Activated T-cell treated with anti-CD3 and anti-CD28 coated beads, Interleukin-2, amount 50 U/mL, for 4 hours (primary cell): ENCODE measurements at places on chromosomes 16 and 17.

- DNase-seq = no peak
These were observed 16.2 kb upstream of the CPHXL start for GRCh38 chr16:75742424-75743047.

- no peak for DNase-seq
These were observed 55.4 kb downstream of the CYB5B start for GRCh38 chr16:69479775-69480174.

GRCh38 chr16:26413780-26414179, 652.9 kb upstream of the C16orf82 start:
- no peak for DNase-seq

- no peak for DNase-seq
These were observed 20.6 kb downstream of the NPTX1 start for GRCh38 chr17:80455784-80456183.

GRCh38 chr17:57874434-57875289, 24.8 kb upstream of the MRPS23 start:
- peak; percentile 22 for DNase-seq
